Posterior vena cava (tissue), 2 donors: ENCODE measurements at places on chromosomes 3 and 15. TPM values are rescaled to one million over a fixed set of nuclear protein-coding genes. Genes with fewer than 3 reads are reported as not detected.

- no peak for DNase-seq
These were observed 808.0 kb upstream of the NR2F2 start for GRCh38 chr15:95522533-95522932.

Gene SKOR1
- 0.51 TPM for total RNA-seq

- DNase-seq, result peak; percentile 91
These were observed 34.1 kb upstream of the HACD2 start for GRCh38 chr3:123618768-123619484.

- no peak for DNase-seq
These were observed 408 bp downstream of the NICN1 start for GRCh38 chr3:49428752-49429080.

DNA sequence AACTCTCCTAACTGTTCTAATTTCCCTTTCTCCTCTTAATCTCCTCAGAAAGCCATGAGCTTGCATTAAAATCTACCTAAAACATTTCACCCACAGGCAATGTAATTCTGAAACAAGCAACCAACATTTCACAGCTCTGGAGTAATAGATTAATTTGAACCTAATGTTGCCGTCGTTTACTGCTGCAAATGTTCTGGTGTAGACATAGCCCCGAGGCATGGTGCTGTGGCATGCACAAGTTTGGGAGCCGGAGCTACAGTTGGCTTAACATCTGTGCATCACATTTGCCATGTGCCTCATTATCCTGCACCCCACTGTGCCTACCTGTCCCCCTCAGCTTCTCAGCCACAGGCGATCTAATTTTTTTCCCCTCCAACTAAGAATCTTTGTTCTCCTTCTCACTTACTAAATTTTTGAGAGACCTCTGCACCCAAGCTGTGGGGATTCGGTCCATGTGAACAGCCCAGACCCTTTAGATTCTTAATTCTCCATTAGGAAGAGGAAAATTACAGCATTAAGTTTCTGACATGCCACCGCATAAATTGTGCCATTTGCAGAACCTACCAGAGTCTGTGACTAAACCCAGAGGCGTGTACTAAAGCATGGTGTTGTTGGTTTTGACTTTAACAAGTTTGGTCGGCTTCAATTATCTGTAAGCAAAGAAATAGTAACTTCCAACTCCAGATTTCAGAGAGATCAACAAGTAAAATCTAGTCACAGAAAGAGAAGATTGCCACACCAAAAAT lies 419.2 kb downstream of the MECOM start:
- no peak for DNase-seq

Gene SCAP
- 49.8 TPM for total RNA-seq

GRCh38 chr3:45551214-45552010 lies 43.1 kb upstream of the LIMD1 start:
- peak; percentile 92 for DNase-seq

GRCh38 chr3:143135150-143135549 lies 15.6 kb downstream of the CHST2 start:
- DNase-seq, result no peak

Gene TGM5
- total RNA-seq, result 0.56 TPM

DNA sequence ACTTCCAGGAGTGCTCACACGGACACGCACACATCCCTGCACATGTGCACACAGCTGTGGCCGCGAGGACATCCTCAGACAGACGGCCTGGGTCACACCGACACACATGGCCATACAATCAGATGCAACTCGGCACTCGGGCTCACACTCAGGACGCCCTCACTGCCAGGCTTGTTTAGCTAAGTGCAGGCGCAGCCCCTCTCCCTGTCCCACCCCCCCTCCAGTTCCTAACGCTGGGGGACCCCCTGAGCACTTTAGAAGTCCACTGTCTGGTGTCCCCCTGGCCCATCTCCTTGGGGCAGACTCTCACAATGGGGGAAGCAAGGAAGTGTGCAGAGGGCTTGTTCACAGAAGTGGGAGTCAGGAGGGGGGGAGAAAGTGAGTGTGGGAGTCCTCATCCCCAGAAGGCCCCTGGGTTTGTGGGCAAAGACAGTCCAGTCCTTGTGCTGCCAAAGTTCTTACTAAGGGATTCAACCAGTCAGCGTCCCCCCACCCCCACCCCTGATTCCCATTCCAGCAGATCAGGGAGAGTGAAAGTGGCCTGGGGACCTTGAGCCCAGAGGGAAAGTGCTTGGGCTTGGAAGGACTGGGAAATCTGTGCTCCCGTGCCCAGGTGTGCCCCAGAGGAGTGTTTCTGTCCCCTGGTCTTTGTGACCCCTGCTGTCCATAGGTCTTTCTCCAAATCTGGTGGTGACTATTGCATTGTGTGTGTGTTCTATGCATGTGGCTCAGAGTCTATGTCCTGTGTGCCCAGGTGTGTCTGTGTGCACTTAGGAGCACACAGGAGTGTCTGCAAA lies 767 bp upstream of the GATA2 start:
- peak; percentile 70 for DNase-seq

Gene PLSCR2
- total RNA-seq, result not detected

Gene MOBP
- total RNA-seq, result 0.19 TPM

- no peak for DNase-seq
These were observed 78.9 kb downstream of the CDIN1 start for GRCh38 chr15:36658312-36658711.

DNA sequence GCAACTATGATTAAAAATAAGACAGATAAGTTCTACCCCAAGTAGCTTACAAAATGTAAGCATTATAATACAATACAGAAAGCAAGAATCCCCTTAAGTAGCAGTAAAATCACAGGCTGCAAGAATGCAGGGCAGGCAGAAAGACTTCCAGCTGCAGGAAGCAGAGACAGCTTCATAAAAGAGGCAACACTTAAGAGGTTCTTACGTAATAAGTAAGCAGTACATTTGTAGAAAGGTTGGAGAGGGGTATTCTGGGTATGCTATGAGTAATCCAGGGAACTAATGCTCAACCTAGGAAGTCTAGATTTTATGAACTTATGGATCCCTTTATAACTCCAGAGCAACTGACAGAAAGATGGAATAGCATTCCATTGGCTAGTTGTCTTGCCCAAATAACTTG lies 151.6 kb downstream of the IL5RA start:
- DNase-seq, result no peak

Gene FANCD2OS
- total RNA-seq, result not detected

DNA sequence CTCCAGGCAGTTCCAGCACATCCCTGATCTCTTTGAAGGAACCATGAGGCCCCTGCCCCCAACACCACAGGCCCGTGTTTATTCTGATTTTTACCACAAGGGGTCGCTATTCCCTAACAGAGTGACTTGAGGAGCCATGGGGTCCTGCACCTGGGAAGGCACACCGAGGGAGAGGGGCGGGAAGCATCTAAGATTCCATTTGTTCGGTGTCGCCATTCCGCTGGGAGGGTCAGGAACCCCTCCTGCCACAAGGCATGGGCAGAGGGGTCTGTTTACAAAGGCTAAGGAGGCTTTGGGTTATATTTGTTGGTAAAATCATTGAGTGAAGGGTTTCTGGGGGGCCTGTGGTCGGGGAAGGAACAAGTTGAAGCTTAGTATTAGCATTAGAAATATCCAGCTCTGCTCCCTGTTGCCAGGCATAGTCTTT lies 77.1 kb downstream of the WDR76 start:
- DNase-seq, result no peak

Gene CEMIP
- total RNA-seq, result 0.14 TPM

DNA sequence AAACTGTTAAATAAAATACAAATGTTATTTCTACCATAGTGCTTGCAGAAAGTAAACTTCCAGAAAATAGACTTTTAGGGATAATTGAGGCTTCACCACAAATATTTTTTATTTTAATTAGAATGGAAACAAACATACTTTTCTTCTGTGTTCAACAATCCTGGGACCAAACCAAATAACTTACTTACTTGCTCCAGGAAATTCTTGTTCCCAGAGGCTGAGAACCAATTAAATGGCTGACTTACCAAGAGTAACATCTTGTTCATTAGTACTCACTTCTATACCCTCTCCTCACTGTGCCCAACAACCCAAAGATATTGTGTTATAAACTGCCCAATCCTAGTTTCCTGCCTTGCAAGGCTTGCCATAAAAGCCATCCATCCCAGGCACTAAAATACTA lies 172.2 kb upstream of the PFN2 start:
- no peak for DNase-seq

Gene LRRC31
- total RNA-seq, result not detected

DNA sequence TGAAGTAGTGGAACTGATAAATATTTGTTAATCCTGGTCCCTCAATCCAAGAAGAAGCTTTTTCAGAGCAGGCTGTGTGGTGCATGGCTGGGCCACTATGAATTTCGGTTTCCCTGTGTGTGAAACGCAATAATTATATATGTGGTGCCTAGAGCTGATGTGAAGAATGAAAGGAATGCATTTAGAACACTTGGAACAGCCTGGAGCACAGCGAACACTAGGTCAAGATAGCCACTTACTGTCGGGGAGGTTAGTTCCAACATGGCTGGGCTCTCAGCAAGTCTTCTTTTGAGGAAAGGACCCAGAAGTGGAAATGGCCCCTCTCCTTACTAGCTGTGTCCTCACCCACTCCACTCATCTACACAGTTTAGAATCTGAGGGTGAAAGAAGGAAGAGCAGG lies 245.7 kb downstream of the FHIT start:
- DNase-seq, result no peak

Gene LRRFIP2
- total RNA-seq, result 48.0 TPM

Gene SLC25A36
- total RNA-seq, result 57.2 TPM

- DNase-seq, result no peak
These were observed 16.0 kb downstream of the FOXL2NB start for GRCh38 chr3:138962854-138963560.

DNA sequence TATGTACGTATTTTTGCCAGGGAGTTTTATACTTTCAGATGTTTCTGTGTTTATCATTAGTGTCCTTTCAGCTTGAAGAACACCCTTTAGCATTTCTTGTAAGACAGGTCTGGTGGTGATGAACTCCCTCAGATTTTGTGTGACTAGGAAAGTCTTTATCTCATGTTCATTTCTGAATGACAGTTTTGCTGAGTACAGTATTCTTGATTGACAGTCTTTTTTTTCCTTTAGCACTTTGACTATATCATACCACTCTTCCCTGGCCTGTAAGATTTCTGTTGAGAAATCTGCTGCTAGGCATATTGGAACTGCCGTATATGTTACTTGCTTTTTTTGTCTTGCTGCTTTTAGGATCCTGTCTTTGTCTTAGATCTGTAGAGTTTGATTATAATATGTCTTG lies 5.8 kb downstream of the LNP1 start:
- no peak for DNase-seq

DNA sequence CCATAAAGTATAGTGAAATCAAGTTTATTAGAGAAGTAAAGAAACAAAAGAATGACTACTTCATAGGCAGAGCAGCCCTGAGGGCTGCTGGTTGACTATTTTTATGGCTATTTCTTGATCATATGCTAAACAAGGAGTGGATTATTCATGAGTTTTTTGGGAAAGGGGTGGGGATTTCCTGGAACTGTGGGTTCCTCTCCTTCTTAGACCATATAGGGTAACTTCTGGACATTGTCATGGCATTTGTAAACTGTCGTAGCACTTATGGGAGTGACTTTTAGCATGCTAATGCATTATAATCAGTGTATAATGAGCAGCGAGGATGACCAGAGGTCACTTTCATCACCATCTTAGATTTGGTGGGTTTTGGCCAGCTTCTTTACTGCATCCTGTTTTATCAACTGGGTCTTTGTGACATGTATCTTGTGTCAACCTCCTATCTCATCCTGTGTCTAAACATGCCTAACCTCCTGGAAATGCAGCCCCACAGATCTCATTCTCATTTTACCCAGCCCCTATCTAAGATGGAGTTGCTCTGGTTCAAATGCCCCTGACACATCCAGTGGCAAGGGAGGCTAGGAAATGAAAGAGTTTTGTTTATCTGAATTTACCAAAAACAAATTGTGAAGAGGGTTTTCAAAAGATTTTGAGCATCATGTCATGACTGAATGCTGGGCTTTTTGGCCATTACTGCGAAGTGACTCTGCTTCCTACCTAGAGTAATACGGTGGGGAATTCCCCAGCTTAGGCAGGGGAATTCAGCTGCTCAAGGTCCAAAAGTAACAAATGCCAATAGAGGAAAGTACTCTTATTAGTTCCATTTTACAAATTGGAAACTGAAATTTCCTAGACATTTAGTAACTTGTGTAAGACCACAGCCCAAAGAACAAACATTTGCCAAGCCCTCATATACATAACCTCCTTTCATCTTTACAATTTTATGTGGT lies 6.2 kb upstream of the SPSB4 start:
- no peak for DNase-seq

DNA sequence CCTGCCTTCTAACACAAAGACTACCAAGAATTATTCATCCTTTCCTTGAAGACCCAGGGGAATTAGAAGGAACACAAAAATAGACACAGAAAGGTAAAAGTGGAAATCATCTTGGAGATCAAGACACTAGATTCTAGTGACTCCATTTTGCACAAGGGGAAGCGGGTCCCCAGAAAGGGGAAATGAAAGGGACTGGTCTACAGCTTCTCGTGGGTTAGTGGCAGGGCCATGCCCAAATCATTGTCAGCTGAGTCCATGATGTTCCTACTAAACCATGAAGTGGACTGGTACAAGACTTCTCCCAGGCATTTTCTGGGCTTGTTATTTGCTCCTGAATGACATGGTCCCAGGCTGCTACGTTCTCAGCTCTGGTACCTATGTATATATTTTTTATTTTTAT lies 230.7 kb upstream of the TPRG1 start:
- no peak for DNase-seq

Gene TRAT1
- 1.3 TPM for total RNA-seq

Gene KY
- total RNA-seq, result 3.2 TPM

DNA sequence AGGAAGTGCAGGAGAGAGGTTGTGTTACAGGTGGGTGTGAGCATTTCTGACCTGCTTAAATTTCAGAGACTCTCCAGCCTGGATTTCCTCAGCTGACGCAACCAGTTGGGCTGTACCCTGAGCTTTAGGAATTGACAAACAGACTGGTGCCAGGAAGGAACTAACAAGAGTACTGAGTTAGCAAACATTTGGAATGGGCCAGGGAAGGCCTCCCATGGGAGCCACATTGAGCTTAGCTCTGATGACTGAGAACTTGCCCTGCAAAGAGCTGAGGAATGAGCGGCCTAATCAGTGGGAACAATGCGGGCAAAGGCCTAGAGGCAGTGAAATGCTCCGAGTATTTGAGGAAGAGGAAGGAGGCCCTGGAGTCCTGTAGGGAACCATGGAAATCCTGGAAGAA lies 254.2 kb downstream of the FEZF2 start:
- DNase-seq, result no peak

GRCh38 chr15:57819646-57820045 lies 113.1 kb downstream of the POLR2M start:
- no peak for DNase-seq

- no peak for DNase-seq
These were observed 112.6 kb downstream of the UACA start for GRCh38 chr15:70650567-70651302.

DNA sequence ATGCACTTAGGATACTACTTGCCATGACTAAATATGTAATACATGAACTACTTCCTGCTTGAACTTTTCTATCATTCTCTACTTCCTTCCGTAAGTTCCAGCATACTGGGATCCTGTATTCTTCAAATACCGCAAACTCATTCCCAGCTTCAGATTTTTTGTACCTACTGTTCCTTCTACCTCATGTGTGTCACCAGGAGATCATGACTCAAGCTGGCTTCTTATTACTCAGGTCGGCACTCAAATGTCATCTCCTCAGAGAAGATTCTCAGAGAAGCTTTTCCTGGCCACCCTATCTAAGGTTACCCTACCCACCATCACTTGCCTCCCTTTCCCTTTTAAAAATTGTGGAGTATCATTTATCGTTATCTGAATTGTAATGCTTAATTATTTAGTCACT lies 66.7 kb downstream of the RFX7 start:
- DNase-seq, result no peak

GRCh38 chr3:12817343-12817710 lies 20.8 kb downstream of the CAND2 start:
- DNase-seq, result no peak
